Right ventricle myocardium inferior (tissue), 1 donor: ENCODE measurements at places on chromosomes 5 and 9. TPM values are rescaled to one million over a fixed set of nuclear protein-coding genes. Genes with fewer than 3 reads are reported as not detected.

ADRB2 gene
- 5.5 TPM for total RNA-seq

CNTNAP3 gene
- 7.4 TPM for total RNA-seq

EGR1 gene
- total RNA-seq = 5.5 TPM

ZNF300 gene
- 0.76 TPM for total RNA-seq

CCL21 gene
- 12.4 TPM for total RNA-seq

DAPK1 gene
- 6.3 TPM for total RNA-seq

CARD9 gene
- total RNA-seq = 1.4 TPM

RNF180 gene
- 11.0 TPM for total RNA-seq

ESM1 gene
- 0.19 TPM for total RNA-seq

TRIM14 gene
- 5.1 TPM for total RNA-seq

CCNJL gene
- 10.2 TPM for total RNA-seq

LHFPL2 gene
- total RNA-seq = 6.0 TPM

CERCAM gene
- 7.8 TPM for total RNA-seq

FGD3 gene
- total RNA-seq = 3.0 TPM

CDH6 gene
- total RNA-seq = 3.3 TPM

SHC3 gene
- 1.1 TPM for total RNA-seq

PNPLA7 gene
- 9.8 TPM for total RNA-seq

ADAMTSL1 gene
- total RNA-seq = 1.9 TPM

QRFP gene
- not detected for total RNA-seq

AMBP gene
- total RNA-seq = not detected

KCNMB1 gene
- total RNA-seq = 0.76 TPM

TMEM252 gene
- total RNA-seq = not detected

TEX48 gene
- not detected for total RNA-seq

SYK gene
- 4.2 TPM for total RNA-seq

BTNL8 gene
- total RNA-seq = 0.41 TPM

GNA14 gene
- total RNA-seq = 2.6 TPM

SERF1A gene
- 6.7 TPM for total RNA-seq

SLC6A7 gene
- not detected for total RNA-seq

ANKRD34B gene
- not detected for total RNA-seq

ANXA2R gene
- total RNA-seq = 0.84 TPM

TENT4A gene
- total RNA-seq = 13.0 TPM
